Ovary (tissue), 10 donors: ENCODE measurements at places on chromosomes 3 and 15.

- DNase-seq, result no peak
- no peak overlapping the region for H3K27ac ChIP-seq
- no peaks in the 10 kb centered on the region for H3K36me3 ChIP-seq
- H3K27me3 ChIP-seq, result no peaks in the 10 kb centered on the region
- H3K4me1 ChIP-seq, result no peaks in the 10 kb centered on the region
These were observed 234.4 kb downstream of the XXYLT1 start for GRCh38 chr3:195036574-195036973.

DNA sequence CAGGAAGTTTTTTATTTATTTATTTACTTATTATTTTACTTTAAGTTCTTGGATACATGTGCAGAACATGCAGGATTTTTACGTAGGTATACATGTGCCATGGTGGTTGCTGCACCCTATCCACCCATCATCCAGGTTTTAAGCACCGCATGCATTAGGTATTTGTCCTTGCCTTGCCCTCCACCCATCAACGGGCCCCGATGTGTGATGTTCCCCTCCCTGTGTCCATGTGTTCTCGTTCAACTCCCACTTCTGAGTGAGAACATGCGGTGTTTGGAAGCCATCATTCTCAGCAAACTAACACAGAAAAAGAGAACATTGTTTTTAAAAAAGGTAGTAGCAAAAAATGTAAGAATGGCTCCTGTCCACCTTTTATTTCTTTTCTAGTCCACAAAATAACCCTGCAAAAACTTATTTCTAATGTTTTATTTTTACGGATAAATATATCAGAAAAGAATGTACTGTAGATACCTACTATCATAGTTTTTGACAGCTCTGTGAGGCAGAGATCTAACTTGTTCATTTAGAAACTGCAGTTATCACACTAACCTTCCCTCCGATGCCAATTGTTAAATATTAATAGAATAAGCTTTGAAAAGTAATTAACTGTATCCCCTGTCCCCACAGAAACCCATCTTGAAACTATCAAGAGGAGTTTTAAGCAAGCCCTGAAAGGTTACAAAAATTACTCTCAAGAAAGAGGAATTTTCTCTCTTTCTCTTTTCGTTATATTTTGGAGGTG lies 189.2 kb downstream of the LPP start:
- peaks cover 6% of the 10 kb centered on the region for H3K4me1 ChIP-seq
- no peaks in the 10 kb centered on the region for H3K36me3 ChIP-seq
- no peak for DNase-seq
- no peak overlapping the region for H3K4me3 ChIP-seq
- no peak overlapping the region for H3K27ac ChIP-seq
- no peaks in the 10 kb centered on the region for H3K27me3 ChIP-seq

DNA sequence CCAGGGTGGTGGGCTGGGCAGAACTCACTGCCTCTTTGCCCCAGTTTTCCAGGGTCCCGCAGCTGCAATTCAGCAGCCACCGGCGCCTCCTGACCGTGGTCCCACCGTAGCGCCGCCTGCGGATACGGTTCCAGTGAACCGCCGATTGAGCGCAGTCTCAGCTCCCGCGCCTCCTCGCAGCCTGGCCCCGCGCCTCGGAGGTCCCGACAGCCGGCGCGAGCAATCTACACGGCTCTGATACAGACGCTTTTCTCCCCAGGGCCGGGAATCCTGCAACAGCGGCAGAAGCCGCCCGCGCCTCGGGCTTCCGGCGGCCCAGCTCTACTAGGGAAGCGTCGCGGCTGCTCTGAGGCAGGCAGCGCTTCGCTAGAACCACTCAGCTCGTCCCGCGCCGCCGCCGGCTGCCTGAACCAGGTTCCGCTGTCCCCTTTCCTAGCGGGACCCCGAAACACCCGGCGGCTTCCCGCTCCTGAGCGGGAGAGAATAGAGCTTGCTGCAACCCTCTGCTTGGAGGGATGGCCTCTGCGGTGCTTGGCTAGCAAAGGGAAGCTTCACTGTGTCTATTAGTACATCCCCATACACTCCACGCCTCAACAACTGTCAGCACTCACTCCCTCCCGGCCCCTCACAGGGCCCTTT lies 3.1 kb downstream of the FOXL2NB start:
- H3K36me3 ChIP-seq, result no peaks in the 10 kb centered on the region
- H3K27me3 ChIP-seq, result no peaks in the 10 kb centered on the region
- peak; percentile 50 for DNase-seq
- H3K27ac ChIP-seq, result peak overlapping the region; percentile 73
- H3K4me3 ChIP-seq, result peak overlapping the region; percentile 23
- peaks cover 10% of the 10 kb centered on the region for H3K4me1 ChIP-seq

DNA sequence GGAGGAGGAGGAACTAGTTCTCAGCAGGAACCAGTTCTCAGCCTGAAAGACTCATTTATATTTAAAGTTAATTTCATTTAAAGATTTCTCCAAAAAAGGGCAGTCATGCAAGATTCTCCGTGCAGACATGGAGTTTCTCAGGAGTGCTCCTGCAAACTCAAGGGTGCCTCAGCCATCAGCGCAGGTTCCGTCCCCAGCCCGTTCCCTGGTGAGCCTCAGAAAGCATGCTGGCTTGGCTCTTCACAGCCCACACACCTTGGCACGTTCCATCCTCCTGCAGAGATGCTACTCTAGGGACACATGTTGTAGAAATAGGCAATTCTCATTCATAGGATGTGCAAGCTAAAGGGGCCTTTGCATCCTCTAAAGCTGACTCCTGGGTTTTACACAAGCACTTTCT lies 123.0 kb downstream of the LIPC start:
- H3K4me3 ChIP-seq, result no peak overlapping the region
- peaks cover 13% of the 10 kb centered on the region for H3K4me1 ChIP-seq
- no peaks in the 10 kb centered on the region for H3K27me3 ChIP-seq
- no peak overlapping the region for H3K27ac ChIP-seq

- no peak for DNase-seq
- H3K36me3 ChIP-seq, result no peaks in the 10 kb centered on the region
- H3K4me3 ChIP-seq, result no peak overlapping the region
- H3K27ac ChIP-seq, result no peak overlapping the region
- no peaks in the 10 kb centered on the region for H3K27me3 ChIP-seq
These were observed 12.4 kb downstream of the AMIGO3 start for GRCh38 chr3:49707113-49707480.

DNA sequence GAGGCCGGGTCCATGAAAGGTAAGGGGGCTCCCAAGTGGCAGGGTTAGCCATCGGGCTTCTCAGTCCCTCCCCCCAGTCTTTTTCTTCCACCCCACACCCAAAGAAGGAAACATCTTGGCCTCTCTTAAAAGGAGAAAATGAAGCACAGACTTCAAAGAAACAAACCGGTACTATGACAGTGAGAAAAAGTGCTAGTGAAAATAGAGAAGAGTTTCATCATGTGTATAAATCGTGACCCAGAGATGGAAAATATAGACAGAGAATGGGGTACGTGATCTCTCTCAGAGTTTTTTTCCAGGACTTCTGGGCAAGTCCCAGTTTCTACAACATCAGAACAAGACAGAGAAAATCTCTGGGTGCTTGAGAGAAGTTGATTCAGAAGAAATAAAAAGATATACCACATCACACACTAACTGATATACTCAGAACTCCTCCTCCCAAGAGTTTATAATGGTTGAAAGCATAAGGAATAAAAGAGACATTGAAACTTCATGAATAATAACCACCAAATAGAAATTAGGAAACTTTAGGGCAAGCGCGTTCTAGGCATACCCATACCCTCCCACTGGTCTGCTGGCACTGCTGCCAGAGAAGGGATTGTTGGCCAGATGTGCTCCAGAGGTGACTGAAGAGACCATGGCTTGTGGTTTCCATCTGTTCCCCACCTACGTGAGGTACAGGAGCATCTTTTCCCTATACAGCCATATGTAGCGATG lies 318.9 kb upstream of the CHRM5 start:
- H3K27me3 ChIP-seq, result no peaks in the 10 kb centered on the region
- no peaks in the 10 kb centered on the region for H3K36me3 ChIP-seq
- no peak overlapping the region for H3K27ac ChIP-seq
- no peak overlapping the region for H3K4me3 ChIP-seq
- H3K4me1 ChIP-seq, result no peaks in the 10 kb centered on the region

DNA sequence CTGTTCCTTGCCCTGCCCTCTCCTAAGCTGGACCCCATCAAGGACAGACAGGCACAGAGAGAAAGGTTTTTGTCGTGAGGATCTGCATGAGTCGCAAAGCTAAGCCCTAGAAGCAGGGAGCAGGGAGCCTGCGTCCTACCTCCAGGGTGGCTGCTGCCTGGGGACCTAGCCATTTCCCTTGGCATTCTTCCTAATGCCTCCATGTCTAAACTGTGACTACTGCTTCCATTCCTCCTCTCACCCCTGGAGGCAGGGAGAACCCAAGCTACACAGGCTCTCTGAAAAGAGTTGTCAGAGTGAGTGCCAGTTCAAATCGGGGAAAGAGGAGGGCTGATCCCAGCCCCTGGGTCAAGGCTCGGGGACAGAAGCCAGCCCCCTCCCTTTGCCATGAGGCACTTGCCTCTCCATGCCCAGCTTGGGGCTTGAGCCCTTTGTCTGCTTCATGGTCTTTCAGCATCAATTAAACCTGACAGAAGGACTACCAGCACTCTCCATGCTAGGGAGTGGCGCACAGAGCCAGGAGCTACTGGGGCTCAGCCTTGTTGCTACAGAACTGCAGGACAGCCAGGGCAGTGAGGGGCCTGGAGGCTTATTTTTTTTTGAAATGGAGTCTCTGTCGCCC lies 2.4 kb downstream of the GCHFR start:
- no peak for DNase-seq
- H3K27me3 ChIP-seq, result no peaks in the 10 kb centered on the region
- no peak overlapping the region for H3K27ac ChIP-seq

- no peak overlapping the region for H3K27ac ChIP-seq
- no peaks in the 10 kb centered on the region for H3K36me3 ChIP-seq
- DNase-seq, result no peak
- H3K4me3 ChIP-seq, result no peak overlapping the region
- no peaks in the 10 kb centered on the region for H3K27me3 ChIP-seq
These were observed 210.0 kb upstream of the PEX5L start for GRCh38 chr3:180246688-180247195.

GRCh38 chr3:149753717-149754116 lies 1.4 kb upstream of the COMMD2 start:
- H3K27me3 ChIP-seq, result no peaks in the 10 kb centered on the region
- H3K4me3 ChIP-seq, result no peak overlapping the region
- DNase-seq, result no peak
- H3K36me3 ChIP-seq, result no peaks in the 10 kb centered on the region
- H3K27ac ChIP-seq, result no peak overlapping the region

GRCh38 chr3:125389282-125389681 lies 14.2 kb upstream of the ZNF148 start:
- DNase-seq, result no peak
- no peaks in the 10 kb centered on the region for H3K4me1 ChIP-seq
- H3K27me3 ChIP-seq, result no peaks in the 10 kb centered on the region
- H3K27ac ChIP-seq, result no peak overlapping the region
- no peaks in the 10 kb centered on the region for H3K36me3 ChIP-seq

DNA sequence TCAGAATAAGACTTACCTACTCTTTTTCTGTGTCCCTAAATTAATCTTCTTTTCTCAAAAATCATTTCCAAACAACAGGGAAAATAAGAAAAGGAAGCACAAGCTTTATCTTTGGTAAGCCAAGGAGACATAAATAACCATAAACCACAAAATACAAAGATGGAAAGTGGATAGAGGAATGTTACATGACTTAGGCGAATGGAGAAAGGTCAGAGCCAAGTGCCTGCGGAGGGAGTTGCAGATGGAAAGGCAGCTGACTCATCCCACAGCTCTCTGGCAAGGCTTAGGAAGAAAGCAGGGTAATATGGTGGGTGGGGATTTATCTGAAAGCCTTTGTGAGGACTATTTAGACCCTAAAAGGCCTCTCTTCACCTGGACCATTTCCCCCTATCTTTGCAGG lies 72.8 kb downstream of the GALK2 start:
- H3K4me1 ChIP-seq, result peaks cover 5% of the 10 kb centered on the region
- DNase-seq, result no peak
- H3K27me3 ChIP-seq, result no peaks in the 10 kb centered on the region
- H3K27ac ChIP-seq, result no peak overlapping the region
- H3K4me3 ChIP-seq, result no peak overlapping the region
- no peaks in the 10 kb centered on the region for H3K36me3 ChIP-seq

DNA sequence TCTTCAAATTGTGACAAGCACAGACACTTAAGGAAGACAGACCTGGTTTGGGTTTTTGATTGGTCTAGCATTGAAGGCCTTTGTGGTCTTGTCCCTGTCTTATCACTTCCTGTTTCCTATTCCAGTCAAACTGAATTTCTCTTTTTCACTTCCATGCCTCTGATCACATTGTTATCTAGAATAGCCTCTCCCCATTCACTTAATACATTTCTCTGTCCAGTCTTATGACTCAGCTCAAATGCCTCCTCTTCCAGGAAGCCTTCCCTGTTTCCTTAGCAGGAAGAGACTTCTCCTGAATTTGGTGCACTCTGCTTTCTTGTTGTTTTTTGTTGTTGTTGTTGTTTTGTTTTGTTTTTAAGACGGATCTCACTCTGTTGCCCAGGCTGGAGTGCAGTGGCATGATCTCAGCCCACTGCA lies 45.5 kb downstream of the LIMD1 start:
- no peaks in the 10 kb centered on the region for H3K36me3 ChIP-seq
- no peaks in the 10 kb centered on the region for H3K27me3 ChIP-seq
- H3K4me1 ChIP-seq, result peaks cover 4% of the 10 kb centered on the region
- H3K4me3 ChIP-seq, result no peak overlapping the region
- H3K27ac ChIP-seq, result no peak overlapping the region

DNA sequence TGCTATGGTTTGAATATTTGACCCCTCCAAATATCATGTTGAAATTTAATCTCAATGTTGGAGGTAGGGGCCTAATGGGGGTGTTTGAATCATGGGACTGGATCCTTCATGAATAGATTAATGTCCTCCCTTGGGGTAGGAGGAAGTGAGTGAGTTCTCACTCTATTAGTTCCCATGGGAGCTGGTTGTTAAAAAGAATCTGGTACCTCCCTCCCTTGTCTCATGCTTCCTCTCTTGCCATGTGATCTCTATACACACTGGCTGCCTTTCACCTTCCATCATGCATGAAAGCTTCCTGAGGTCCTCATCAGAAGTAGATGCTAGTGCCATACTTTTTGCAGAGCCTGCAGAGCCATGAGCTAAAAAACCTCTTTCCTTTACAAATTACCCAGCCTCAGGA lies 177.7 kb upstream of the MCTP2 start:
- H3K27me3 ChIP-seq, result no peaks in the 10 kb centered on the region
- H3K27ac ChIP-seq, result no peak overlapping the region

DNA sequence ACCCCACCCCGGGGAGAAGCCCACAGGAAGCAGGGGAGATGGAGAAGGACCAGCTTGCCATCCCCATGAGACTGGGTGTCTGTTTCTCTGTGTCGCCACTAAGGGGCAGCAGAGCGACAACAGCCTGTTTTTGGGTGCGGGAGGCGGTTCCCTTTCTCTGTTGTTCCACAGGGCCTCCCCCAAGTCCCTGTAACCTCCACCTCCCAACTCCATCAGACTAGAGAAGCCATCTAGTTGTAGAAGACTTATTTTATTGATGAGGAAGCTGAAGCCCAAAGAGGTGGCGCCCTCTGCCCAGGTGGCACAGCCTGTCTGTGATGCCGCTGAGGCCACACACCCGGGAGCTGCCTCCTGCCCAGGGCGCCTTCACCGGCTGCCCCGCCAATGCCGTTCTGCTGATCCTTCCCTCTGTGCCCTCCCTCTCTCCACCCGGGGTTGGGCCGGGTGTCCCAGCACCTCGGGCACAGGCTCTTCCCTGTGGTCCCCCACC lies 3.9 kb upstream of the CCDC9B start:
- no peaks in the 10 kb centered on the region for H3K36me3 ChIP-seq
- H3K4me1 ChIP-seq, result peaks cover 12% of the 10 kb centered on the region
- H3K27me3 ChIP-seq, result no peaks in the 10 kb centered on the region
- H3K27ac ChIP-seq, result no peak overlapping the region
- peak; percentile 75 for DNase-seq
